ENCODE measurements at places on chromosomes 11 and 22. TPM values are rescaled to one million over a fixed set of nuclear protein-coding genes. Genes with fewer than 3 reads are reported as not detected.
A peak's percentile ranks its signal among the peaks of the same experiment; 100 is the strongest.

Gene KIRREL3
- not detected for total RNA-seq

- DNase-seq: no peak
Measured at GRCh38 chr11:97667057-97667456, 1277.2 kb downstream of the JRKL start.

DNA sequence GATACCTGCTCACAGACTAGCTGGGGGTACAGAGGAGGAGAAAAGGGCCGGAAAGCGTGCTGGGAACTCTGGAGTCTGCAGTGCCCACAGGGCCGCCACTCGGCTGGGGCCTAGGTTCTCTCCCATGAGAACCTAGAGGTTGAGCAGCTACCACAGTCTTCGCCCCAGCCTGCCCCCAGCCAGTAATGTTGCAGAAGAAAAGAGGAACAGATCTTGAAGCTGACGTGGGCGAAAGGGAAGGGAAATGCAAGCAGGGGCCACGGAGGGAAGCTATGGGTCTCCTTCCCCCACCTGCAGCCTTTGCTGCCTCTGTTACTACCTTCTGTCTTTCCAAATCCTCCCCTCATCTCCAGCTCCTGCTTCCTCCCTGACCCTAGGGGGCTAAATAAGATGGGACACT lies 28.8 kb upstream of the P2RY2 start:
- DNase-seq: peak; percentile 93

Gene OR4D9
- under 0.01 TPM for total RNA-seq

GRCh38 chr11:77471558-77472193 lies 2.2 kb downstream of the PAK1 start:
- DNase-seq: peak; percentile 56

Gene NEFH
- total RNA-seq: 1.1 TPM

DNA sequence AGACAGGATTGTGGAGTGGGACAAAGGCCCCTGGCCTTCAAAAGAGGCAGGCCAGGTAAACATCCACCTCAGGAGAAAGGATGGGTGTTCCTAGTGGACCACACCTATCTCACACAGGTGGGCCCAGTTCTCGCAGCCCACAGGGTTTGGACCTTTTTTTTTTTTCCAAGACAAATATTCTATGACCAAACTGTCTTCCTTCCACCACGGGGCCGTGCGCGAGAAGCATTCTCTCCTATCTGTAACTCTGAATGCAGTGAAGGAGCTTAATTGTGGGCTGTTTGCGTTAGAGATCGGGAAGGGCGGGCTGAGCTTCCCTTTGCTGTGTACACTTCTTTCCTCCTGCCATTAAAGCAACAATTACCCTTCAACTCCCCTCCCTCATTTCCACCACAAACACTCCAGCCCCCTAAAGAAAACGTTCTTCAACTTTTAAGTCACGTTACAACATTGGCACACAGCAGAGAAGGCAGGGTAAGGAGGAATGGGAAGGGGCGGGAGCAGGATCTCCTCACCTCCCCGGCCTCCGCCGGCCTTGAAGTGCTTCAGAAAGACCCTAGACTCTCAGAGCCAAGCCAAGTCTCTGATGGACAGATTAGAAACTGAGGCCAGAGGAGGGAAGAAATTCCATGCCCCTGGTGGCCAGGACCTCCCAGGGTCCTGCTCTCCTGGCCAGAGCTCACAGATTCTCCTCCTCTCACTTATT lies 238.4 kb downstream of the BUD13 start:
- DNase-seq: no peak

- no peak for DNase-seq
Measured at GRCh38 chr11:80103142-80103859, 662.5 kb upstream of the TENM4 start.

- no peak for DNase-seq
Measured at GRCh38 chr22:43391306-43391705, 20.5 kb upstream of the MPPED1 start.

Gene PYGM
- 4.6 TPM for total RNA-seq

- no peak for DNase-seq
Measured at GRCh38 chr11:72514331-72514730, 80.0 kb upstream of the CLPB start.

GRCh38 chr22:23565915-23566704 lies 14.0 kb downstream of the IGLL1 start:
- peak; percentile 43 for DNase-seq

- DNase-seq: no peak
Measured at GRCh38 chr11:7892840-7893254, 38.2 kb downstream of the OR10A6 start.

- no peak for DNase-seq
Measured at GRCh38 chr11:91835051-91835560, 389.5 kb upstream of the FAT3 start.

DNA sequence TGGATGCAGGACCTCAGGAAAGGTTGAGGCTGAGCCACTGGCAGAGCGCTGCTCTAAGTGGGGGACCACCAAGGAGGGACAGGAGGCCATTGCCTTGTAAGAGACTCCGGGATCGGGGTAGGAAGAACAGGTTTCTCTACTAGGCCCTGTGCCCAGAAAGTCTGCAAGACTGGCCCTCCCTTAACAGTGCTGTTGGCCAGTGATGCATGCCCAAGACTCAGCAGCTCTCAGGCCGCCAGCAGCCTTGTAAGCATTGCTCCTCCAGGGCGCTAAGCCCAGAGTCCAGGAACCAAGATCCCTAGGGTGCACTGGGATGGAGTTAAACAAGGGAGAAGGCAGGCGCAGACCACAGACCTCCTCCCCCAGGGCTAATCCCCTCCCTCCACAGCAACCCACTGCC lies 39.3 kb upstream of the PANX1 start:
- no peak for DNase-seq

DNA sequence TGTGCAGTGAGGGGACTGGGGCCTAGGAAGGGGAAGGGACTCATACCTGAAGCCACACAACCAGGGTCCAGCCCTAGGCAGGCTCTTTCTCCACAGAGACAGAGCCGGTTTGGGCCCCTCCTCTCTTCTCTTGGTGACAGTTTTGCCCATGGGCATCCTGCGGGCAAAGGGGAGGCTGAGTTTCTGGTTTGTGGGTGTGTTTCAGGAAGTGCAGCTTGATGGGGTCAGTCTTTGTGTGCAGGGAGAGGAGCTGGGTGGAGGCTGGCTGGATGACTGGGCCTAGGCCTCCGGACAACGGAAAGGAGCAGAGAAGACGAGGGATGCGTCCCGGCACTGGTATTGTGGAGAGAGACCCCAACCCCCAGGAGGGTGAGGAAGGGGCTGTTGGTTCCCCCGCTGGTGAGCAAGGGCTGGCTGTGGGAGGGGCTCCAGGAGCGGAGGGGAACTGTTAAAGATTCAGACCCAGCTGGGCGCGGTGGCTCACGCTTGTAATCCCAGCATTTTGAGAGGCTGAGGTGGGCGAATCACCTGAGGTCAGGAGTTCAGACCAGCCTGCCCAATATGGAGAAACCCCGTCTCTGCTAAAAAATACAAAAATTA lies 23.4 kb upstream of the CELSR1 start:
- DNase-seq: no peak

DNA sequence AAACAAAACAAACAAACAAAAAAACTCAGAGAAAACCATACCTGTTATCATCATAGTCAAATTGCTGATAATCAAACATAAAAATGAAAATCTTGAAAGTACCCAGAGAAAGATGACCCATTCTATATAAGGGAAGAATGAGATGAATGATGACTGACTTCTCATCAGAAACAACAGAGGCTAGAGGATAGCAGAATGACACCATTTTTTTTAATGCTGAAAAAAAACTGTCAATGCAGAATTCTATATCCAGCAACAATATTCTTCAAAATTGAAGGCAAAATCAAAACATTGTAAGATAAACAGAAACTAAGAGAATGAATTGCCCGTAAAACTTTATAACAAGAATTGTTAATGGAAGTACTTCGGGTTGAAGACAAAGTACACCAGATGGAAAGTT lies 122.1 kb downstream of the ENTHD1 start:
- DNase-seq: no peak

DNA sequence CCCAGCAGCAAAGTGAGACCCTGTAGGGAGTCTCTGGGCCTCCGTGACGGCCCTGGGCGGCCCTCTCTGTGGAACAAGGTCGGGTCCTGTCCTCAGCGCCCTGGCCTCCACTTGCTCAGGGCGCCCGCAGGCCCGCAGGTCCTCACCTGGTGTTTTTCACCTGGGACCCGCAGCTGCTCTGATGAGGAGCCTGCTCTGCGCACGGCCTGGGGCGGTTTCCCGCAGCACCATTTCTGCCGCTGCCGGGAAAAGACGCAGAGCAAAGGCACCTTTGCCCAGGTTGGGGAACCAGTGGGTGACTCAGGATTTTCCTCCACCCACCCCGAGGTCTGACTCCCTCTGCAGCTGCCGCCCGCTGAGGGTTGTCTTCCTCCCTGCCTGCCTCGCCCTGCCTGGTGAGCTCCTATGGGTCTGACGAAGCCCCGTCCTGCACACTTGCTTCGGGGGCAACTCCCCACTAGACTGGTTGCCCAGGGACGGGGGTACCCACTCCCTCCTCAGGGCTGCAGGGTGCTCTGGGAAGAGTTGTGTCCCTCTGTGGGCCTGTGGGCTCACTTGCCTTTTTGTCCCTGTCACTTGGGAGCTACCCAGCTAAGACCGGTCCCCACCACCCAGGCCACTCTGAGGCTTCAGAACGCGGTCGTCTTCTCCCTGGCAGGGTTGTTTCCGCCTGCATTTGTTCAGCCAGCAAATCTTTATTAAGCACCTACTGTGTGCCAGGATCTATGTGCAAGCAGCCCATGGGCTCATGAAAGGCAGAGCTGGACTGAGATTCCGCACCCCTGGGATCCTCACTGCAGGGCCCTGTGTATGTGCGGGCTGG lies 89.5 kb downstream of the KCNQ1 start:
- DNase-seq: no peak

Gene PLAAT3
- total RNA-seq: not detected

DNA sequence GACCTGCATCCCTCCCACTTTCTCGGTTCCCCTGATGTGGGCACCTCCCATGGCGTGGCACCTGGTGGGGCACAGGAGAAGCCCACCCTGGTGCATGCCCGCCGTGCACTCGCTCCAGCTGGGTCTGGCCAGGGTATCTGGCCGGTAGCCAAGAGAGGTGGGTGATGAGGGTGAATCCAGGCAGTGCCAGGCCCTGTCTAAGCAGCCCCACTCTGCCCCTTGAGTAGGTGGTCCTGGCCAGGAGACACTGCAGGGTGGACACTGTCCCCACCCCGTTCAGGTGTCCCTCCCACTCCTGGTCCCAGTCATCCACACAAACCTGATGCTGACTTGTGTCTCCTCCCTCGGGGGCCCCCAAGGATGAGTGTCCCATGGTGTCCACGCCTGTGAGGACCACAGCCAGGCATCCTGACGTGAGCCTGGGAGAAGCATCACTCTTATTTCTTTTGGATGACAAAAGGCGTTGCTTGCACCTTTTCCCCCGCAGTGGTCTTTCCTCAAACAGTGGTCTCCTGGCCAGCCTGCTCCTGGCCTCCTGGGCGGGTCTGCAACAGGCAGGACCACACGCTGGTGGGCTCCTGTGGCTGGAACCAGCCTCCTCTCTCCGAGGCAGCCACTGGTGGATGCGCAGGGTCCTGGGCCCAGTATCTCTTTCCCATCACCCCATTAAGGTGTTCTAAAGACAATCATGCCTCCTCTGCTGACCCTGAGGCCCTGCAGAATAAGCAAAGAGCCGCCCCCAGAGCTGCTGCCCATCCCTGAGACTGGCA lies 922.3 kb downstream of the BRD1 start:
- DNase-seq: no peak

Gene MS4A6E
- not detected for total RNA-seq

GRCh38 chr11:125442946-125443345 lies 53.1 kb downstream of the FEZ1 start:
- no peak for DNase-seq

DNA sequence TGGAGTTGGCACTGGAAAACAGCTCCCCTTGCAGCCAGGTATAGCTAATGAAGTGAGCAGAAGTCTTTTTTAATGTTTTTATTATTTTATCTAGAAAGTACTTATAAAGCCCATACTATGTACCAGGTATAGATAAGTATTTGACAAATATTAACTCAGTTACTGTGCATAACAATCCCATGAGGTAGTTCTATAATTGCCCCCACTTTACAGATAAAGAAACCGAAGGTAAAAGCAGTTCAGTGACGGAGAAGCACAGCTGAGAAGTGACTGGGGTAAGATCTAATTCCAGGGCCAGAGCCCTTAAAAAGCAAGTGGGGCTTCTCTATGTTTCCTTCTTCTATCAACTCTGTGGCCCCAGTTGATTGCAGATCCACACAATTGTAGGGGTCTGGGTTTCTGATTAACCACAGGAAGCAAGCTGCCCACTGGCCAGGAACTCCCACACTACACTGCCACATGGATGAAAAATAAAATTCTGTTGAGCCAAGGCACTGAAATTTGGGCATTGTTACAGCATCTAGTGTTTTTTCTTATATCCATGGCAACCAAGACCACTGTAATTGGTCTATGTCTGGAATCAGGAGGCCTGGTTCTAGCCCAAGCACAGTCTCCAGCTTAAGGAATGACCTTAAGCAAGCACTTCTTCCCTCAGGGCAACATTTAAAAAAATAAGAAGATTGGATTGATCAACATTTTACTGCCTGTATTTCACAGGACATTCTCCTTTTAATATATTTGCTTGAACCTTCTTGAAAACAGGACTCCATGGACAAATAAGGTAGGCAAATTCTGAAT lies 55.3 kb upstream of the TEAD1 start:
- no peak for DNase-seq

DNA sequence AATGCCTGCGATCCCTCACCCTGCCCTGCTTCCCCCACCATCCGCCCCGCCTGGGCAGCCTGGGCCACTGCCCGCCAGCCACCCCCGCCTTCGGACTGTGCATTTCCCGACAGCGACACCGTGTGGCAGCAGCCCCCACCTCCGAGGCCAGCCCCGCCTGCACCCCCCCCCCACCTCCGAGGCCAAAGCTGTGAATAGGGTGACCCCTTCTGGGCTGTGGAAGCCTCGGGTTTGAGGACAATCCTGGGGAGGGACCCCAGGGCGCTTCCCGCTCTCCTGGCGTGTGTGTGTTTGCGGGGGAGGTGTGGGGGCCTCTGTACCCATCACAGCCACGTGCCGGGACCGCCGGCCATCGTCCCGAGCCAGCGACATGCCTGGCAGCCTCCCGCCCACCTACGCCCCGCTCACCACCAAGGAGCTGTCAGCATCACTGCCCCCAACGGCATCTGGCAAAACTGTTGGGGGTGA lies 33.8 kb upstream of the PPARA start:
- DNase-seq: peak; percentile 91

Gene DEPDC7
- total RNA-seq: 1.9 TPM

Gene DLG2
- total RNA-seq: 1.1 TPM

- DNase-seq: no peak
Measured at GRCh38 chr11:131463162-131463561, 92.7 kb downstream of the NTM start.

Gene ACR
- total RNA-seq: 2.2 TPM

- DNase-seq: no peak
Measured at GRCh38 chr11:19959648-19960059, 200.6 kb downstream of the DBX1 start.

DNA sequence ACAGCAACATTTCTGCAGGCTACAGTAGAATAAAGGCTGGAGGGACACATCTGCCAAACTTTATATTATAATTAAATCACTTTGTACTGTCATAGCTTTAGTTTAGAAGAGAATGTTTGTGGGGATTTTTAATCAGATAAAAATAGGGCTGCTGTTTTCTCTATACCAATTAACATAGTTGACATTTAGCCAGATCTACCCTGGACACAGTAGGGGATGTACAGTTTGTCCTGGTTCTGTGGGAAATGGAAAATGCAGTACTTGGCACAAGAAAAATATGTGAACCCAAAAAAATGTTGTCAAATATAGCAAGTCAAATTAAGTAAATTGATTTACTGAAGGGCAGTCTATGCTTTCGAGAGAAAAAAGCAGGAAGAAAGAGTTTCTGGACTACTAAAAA lies 20.8 kb upstream of the PICALM start:
- no peak for DNase-seq

- DNase-seq: no peak
Measured at GRCh38 chr22:17194213-17194612, 25.0 kb downstream of the ADA2 start.
